ENCODE measurements at places on chromosomes 2 and 18.
A peak's percentile ranks its signal among the peaks of the same experiment; 100 is the strongest.

DNA sequence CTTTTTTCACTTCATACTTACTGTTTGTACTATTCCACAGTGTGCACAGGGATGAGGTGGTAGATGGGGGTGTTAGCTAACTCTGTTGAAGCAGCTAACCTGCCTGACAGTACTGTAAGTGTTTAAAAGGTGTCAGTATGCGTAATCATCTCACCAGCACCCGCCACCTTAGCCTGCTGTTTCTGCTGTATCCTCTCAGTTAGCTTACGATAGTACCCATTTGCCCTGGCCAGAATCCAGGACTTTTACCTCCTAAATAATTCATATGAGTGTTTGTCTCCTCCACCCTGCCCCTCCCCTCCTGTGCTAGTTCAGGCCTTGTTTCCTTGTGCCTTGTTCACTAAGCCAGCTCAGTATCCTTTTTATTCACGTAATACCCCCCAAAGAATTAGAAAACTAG lies 34.2 kb downstream of the TRAPPC12 start:
- no peak for DNase-seq

DNA sequence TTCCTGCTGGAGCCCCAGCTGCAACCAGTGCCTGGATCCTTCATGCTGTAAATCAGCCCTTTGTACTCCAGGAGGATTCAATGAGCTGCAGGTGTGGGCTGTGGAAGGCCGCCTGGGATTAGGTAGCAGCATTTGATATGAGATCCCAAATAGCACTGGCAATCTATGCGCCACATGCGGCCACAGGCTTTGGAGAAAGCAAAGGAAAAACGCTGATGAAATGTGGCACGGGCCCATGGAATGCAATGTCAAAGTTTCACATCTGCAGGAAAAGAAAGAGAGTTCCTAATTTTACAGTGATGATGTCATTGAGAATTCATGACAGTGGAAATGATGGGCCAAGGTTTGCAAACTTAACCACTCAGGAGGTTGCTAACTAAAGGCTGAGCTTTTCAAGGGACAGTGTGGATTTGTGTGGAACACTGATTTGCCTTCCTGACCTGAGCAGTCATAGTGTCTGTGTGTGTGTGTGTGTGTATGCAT lies 216.4 kb upstream of the OSR1 start:
- peak; percentile 50 for DNase-seq

DNA sequence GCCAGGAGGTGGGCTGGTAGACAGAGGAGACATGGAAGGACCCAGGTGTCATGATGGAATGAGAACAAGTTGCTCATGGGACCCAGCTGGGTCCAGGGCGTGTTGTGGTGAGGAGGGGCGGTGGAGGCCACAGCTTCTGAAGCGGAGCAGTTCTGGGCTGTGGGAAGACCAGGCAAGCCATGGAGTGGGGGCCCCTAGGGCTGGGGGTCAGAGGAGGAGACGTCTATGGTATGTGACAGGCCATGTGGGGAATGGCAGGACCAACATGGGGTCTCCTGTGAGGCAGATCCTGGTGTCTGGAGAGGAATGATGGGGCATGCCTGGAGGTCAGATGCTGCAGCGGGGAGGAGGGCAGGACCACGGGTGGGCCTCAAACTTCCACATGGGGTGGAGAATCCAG lies 16.9 kb downstream of the MYO7B start:
- DNase-seq: no peak

DNA sequence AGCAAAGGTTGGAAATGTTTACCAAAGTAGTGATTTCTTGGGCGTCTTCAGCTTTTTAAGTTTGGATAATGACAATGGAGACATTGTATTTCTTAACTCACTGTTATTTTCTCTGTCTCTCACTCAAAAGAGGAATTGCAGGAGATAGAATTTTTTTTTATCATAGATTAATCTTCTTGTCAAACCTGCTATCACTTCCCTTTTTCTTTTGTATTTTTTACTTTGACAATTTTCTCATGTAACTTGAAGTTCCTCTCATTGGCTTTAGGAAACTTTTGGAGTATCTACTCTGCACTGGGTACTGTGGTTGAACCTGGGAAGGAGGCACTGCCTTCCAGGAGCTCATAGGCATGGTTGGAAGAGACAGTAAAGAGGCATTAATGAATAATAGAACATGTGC lies 489.1 kb downstream of the CNTNAP5 start:
- DNase-seq: no peak

DNA sequence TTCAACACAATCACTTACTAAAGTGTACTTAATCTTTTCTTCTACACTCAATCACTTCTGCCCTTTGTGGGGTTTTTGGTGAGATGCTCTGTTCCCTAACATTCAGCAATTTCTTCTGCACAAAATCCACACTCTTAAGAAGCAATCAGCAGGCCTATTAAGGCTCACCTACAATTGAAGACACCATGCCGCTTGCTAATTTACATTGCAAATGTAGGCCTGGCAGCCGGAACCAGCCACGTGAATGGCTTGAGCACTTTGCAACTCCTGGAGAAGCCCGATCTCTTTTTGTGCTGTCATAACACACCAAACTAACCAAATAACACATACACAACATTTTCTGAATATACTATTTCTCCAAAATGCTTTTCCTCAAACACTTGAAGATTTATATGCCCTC lies 66.3 kb downstream of the NYAP2 start:
- DNase-seq: no peak

DNA sequence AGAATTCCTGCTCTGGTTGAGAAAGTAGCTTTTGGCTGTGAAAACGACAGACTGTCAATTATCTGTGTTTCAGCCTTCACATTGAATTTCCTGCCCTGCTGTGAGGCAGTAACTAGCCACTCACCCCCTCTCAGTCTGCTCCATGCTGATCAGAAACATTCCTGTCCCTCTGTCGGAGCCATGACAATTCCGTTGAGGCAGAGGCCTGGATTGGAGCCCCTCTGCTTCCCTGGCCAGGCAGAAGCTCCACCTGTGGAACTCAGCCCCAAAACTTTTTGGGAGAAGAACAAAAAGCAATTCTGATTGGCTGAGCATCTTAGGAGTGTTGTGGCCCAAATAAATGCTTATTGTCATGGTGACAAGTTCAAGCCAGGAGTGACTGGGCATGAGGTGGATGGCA lies 60.0 kb downstream of the APOB start:
- no peak for DNase-seq

All from left renal pelvis (tissue), 4 donors.